ENCODE measurements at places on chromosomes 3 and 15.
A peak's percentile ranks its signal among the peaks of the same experiment; 100 is the strongest.

- DNase-seq: no peak
Observed at GRCh38 chr15:77025083-77025901, 30.4 kb downstream of the PSTPIP1 start.

DNA sequence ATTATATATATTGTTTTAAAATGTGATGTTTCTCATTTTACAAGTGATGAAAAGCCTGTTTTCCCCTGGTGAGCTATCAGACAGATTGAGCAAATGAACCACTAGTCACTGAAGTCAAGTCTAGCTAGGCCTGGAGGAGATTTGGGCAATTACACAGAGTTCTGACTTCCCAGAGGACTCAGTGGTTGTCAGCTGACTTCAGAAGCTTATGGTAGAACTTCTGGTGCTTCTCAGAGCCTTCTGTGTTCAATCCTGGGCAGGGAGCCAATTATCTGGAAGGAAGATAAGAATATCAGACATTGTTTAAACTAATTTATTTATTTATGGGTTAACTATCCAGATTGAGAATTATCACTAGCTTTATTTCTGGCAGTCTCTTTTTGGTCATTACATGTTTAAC, 37.7 kb upstream of the NAALADL2 start:
- DNase-seq: no peak

- no peak for DNase-seq
Observed at GRCh38 chr3:36416599-36416998, 36.3 kb downstream of the STAC start.

- DNase-seq: no peak
Observed at GRCh38 chr3:100047455-100048141, 66.7 kb downstream of the FILIP1L start.

DNA sequence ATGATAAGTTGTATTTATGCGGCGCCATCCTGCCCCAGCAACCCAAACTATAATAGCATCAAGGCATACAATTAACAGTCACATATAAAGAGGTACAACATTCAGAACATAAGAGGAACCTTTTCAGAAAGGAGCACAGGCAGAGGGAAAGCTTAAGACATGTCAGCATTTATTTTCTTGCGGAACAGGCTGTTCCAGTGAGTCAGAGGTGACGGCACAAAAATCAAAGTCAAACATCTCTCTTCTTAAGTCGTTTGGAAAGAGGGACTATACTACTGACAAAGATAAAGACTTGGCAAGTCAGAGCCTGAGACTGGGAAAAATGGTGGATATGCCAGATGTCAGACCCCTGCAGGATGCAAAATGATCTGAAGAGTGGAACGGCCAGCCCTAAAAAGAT, 128.4 kb downstream of the CTNNB1 start:
- DNase-seq: no peak

DNA sequence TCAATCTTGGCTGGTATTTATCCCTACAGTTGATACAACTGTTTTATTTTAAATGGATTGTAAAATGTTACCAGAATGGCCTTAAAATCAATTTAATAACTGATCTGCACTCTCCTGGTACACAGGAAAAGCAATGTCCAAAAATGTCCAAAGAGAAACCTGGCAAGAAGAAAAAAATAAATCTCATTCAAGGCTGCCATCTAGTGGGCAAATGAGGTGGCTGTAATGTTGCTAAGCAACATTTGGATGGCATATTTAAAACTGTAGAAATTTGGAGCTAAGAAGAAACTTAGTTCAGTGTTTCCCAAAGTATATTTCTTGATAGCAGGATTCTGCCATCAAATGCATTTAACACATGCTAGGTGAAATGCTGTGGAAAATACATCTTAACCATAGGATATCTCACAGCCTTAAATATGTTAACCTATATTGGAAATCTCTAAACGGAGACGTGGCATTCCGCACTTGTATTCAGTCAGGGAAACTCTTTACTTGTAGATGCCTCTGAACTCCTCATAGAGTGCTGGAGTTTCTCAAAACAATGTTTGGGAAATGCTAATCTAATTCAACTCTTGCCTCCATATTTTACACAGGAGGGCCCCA, 216.8 kb downstream of the ERC2 start:
- DNase-seq: peak; percentile 49

- DNase-seq: no peak
Observed at GRCh38 chr3:173865900-173866498, 468.5 kb downstream of the NLGN1 start.

DNA sequence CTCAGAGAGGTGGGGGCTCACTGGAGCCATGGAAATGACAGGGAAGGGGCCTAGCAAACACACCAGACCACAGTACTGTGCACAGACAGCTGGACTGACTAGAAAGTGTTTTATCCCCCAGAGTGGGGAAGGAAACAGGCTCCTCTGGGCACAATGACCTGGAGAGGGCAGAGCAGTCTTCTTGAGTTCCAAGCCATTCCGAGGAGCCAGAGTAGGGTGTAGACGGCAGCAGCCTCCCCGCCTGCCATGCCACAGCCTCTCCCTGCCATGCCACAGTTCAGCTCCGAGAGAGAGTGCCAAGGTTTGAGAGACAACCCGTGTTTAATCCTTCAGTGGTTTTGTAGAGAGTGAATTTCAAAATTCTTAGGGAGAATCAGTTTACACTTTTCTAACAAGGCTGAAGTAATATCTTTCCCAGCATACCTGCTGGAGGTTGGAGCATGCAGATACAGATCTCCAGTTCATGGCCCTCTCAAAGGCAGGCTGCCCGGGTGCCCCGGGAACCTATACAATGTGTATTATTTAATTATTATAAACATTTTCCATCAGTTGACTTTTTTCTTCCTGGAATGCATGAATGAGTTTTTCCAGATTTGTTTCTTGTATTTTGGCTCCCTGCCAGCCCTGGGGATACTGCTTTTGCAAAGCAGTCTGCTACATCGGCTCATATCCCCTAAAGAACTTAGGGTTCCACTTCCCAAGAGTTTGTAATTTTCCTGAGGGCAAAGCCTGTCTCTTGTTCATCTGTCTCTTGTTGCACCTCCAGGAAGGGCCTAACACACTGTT, 3.2 kb downstream of the PODXL2 start:
- DNase-seq: no peak

DNA sequence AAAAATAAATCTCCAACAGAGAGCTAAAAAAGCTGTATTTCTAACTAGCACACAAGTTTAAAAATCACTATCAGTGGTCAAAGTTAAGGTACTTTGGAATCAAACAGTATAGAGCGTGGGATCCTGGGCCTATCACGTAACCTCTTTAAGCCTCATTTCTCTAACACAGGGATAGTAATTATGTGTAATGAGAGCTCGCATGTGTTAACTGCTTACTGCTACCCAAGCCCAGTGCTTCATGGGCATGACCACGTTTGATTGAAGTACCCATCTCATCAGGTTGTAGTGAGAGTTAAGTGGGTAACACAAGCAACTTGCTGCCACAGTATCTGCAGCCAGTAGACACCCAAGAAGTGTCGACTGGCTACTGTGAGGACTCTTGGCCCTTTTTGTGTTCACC, 28.2 kb upstream of the NOX5 start:
- DNase-seq: no peak

GRCh38 chr3:13424141-13424844, 4.2 kb upstream of the NUP210 start:
- no peak for DNase-seq

- DNase-seq: no peak
Observed at GRCh38 chr3:65728138-65728537, 310.6 kb downstream of the MAGI1 start.

DNA sequence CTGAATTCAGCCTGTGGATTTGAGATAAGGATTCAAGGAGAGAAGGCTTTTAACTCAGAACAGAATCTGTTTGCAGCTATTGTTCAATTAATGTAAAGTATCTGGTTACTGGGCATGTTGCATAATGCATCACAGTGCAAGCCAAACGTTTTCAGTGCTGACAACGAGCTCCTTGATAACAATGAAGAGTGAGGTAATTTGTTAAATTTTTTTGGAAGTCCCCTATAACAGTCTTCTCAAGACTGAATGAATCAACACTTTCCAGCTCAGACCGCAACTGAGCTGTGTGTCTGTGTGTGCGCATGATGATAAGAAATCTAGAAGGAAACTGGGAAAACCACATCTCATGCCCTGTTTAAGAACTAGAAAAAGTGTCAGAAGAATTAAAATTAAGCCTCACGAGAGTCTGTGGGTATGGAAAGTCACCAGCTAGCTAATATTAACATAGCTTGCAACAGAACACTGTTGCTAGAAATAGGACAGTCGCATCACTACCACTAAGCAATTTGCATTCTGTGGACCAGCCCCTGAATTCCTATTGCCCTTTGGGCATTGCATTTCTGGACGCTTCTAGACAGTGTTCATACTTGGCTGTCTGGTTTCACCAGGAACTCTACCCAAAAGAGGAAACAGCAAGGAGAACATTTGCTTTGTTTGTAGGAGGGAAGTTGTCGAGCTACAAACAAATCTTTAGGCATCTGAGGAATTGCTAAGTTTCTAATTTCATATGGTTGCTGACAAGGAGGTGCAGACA, 43.7 kb upstream of the ATP2C1 start:
- no peak for DNase-seq

DNA sequence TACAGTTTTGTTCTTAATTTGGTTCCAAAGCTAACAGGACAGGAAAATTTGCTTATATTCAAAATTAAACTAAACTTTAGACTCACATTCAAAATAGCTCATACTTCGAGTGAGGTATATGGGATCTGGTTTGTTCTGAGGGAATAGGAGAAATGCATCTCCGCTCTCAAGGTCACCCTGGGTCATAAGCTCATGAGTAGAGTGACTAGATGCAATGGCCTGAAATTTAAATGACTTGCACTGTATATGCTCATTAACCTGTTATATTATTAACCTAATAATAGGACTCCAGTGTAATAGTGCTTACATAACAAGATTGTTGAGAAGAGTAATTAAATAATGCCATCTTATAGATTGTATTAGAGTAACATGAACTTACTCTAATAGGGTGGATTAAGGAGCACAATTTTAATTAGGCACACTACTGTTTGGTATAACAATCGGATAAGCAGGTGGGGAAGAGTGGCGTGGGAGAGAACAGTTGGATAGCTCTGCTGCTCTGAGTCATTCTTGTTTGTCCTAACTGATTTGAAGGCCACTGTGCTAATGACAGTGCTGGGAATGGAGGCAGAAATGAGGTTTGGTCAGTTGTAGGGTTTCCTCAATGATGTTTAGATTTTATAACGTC, 5.2 kb downstream of the NKTR start:
- DNase-seq: no peak

- DNase-seq: no peak
Observed at GRCh38 chr3:58260733-58261132, 23.1 kb downstream of the ABHD6 start.

DNA sequence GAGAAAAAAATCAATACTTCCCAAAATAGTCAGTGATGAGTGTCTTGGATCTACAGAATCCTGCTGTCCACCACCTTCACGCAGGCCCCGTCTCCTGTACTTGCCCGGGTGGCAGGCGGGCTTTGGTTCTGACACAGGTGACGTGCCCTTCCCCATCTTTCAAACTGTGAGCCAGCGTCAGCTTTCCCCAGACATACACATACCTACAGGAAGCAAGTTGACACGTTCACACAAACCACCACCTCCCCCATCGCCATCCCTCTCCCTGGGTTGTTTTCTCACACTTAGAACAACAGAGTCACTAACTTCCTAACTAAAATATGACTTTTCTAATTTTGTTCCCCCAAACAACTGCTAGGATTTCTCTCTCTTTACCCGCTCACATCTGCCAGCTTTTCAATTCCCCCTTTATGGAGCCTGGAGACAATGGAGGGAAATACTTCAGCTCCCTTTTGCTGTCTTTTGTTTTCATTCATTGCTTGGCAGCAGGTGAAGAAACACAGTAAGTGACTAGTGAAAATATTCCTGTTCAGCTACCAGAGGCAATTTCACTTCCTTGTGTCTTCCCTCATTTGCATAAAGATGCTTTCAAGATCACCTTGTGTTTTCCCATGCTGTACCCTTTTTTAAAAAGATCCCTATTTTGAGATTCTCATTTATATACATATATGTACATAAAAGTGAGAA, 248.3 kb downstream of the SLCO3A1 start:
- no peak for DNase-seq

DNA sequence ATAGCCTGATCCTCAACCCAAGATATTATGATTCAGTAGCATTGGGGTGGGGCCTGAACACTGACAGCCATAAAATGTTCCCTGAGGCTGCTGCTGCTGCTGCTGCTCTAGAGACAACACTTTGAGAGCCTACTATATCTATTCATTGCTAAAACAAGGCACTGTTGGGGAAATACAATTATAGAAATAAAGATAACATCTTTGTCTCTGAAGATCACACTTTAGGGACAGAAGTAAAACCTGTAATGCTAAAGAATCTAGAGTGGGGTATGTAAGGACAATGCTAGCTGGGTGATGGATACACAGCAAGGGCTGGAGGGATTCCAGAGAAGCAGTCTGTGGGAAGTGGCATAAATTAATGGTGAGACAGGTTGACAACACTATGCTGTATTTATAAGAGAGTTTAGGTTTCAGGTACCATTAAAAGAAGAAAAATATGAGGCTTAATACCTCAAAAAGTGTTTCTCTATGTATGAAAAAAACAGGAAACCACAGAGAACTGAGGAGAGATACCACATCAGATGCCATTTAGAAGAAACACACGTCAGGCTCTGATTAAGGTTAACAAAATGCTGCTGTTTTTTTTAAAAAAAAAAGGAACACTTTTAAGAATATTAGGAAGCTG, 115.9 kb downstream of the CBLB start:
- no peak for DNase-seq

- no peak for DNase-seq
Observed at GRCh38 chr3:123475786-123476185, 26.9 kb upstream of the ADCY5 start.

- DNase-seq: no peak
Observed at GRCh38 chr3:171643033-171643432, 167.2 kb downstream of the PLD1 start.

DNA sequence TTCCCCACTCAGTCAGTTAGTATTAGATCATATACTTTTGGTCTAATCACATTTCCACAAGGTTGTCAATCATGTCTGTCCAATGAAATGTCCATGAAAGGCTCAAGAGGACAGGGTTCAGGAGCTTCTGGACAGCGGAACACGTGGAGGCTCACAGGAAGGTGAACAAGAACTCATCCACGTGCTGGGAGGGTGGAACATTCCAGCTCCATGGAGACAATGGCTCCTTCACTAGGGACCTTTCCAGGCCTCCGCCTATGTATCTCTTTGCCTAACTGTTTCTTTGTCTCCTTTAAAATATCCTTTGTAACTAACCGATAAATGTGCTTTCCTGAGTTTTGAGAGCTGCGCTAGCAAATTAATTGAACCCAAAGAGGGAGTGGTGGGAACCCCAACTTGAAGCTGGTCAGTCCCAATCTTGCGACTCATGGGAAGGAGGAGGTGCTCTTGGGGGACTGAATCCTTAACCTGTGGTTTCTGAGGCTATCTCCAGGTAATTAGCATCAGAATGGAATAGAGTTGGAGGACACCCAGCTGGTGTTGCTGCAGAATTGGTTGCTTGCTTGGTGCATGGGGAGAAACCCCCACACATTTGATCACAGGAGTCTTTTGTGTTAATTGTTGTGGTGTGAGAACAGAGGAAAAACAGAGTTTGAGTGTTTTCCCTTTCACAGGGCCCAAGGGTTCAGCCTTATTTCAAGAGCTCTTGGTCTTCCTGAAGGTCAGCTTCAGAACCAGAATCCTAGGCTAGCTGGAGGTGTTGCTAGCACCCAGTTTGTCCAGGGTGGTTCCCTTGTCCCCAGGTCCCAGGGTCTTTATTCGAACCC, 3.0 kb upstream of the TKT start:
- DNase-seq: no peak

GRCh38 chr3:133989936-133990702, 39.6 kb downstream of the SLCO2A1 start:
- no peak for DNase-seq

- no peak for DNase-seq
Observed at GRCh38 chr3:135887220-135887619, 78.3 kb upstream of the PPP2R3A start.
